ENCODE measurements at places on chromosomes 4 and X.
A peak's percentile ranks its signal among the peaks of the same experiment; 100 is the strongest.

DNA sequence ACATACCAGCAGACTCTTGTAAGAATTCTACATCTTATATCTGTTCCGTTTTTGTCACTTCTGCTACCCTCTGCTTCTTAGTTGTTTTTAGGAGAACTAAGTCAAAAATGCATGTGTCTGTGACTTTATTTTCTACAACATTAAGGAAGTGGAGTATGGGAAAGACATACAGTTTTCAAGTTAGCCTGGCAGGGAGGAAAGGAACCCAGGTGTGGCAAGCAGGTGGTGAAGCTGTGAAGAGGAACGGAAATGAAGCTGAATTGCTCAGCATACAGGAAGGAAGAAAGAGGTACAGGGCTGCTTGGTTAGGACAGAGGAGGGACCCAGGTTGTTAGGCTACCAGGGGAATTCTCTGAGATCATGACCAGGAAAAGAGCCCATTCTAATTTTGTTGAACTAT lies 9.4 kb downstream of the GPRIN3 start:
- no peak for DNase-seq

DNA sequence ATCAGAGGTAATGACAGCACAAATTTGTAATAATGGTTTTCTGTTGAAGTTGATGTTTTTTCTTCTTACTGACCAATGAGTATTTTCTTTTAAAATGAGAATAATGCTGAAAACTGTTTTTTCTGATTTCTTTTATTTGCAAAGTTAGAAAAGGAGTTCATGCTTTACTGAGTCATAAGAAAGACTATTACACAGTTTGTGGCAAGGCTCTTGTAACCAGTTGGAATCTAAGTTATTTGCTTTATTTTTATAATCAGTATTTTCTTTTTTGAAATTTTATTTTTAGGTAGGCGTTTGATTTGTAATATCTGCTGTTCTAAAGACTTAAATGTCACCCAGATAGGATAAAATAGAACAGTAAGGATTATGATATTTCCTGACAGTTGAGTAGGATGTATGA lies 25.5 kb downstream of the ANAPC4 start:
- DNase-seq: no peak

GRCh38 chrX:123274796-123275195 lies 90.7 kb downstream of the GRIA3 start:
- no peak for DNase-seq

DNA sequence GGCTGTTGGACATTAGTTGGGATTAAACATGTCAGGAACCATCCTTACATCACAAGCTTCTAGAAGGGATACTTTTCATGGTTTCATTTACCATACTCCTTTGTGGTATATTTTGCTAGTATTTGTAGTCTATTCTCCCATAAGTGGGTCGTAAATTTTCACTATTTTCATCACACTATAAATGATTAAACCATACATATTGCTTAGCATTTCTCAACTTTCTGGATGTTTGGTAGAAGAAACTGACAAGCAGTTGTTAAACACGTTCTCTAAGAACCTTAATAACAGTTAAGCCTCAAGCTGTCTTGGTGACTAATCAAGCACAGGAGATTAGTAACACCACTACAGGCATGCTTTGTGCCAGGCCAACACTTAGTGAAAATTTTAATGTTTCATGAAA lies 375.5 kb downstream of the NAF1 start:
- DNase-seq: no peak

- no peak for DNase-seq
These were observed 78.2 kb downstream of the BCOR start for GRCh38 chrX:40019541-40019940.

GRCh38 chr4:12697970-12698369 lies 786.2 kb downstream of the RAB28 start:
- no peak for DNase-seq

GRCh38 chr4:141788169-141788915 lies 152.0 kb downstream of the IL15 start:
- no peak for DNase-seq

- DNase-seq: no peak
These were observed 671 bp upstream of the FHIP1A start for GRCh38 chr4:151408380-151408629.

DNA sequence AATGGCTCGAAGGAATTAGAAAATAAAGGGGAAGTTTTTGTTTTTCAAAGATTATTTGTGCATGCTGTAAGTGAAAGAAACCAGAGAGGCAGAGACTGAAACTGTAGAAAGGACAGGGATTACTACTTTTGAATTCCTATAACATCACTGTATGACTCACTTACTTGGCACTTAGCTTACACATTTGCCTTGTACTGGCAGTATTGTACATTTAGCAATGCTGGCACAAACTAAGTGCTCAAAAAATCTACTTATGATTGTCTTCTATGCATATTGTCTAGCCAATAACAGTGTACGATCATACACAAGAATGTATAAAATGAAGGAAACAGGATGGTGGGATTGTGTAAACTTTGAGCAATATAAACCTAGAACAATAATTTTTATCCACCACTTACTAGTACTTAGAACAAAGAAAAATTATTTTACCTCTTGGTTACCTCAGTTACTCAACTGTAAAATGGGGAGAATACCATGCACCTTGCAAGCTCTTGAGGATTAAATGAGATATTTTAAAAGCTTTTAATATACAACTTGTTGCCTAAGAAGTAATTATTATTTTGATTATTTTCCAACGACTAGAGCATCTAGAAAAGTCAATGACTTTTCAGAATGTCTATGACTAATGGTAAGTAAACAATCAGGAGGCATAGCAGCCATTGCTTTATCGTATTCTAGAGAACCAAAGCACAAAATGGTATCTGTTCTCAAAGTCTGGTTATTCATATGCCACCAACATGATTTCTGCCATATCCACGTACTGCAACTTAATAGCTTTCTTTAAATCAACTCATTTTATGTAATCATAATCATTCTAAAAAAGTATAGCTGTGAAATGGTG lies 4.7 kb downstream of the FAM120C start:
- peak; percentile 75 for DNase-seq

DNA sequence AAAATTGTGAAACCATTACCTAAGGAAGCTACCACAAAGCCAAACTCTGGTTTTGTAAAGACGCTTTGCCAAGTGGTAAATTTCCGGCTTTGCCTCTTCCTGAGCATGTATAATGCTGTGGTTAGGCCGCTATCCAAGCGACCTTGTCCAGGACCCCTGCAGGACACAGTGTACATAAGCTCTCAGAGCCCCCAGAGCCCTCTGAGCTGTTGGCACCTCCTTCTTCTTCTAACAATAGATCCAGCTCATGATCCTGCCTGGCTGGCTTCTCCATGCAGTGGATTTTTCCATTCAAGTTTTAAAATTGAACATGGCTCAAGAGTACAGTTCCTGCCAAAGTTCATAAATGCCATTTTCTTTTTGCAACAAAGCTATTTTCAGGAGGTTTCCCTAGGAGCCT lies 326.7 kb downstream of the MAPK10 start:
- DNase-seq: no peak

DNA sequence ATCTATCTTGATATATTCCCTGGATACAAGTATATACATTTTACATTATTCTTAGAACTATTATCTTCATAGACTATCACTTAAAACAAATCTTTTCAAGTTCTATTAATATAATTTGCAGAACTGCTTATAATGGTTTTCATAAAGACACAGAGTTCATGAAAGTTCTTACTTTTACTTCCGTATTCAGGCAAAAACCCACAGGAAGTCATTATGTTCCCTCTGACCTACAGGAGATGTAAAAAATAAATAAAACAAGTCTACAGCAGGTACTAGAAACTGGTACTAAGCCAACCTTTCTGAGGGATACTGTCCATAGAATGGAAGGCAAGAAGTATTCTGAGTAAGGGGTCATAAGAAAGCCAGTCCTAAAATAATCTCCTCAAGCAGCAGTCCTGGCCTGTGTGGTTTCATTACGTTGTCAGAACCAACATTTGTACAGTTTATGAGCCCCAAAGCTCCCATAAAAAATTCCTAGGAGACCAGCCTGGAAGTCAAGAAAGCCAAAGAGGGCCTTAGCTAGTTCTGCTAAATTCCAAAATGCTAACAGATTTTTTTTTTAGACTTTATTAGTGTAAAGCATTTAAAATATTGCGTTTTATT lies 68.6 kb downstream of the CAMK2D start:
- no peak for DNase-seq

GRCh38 chr4:87224141-87224923 lies 3.9 kb upstream of the KLHL8 start:
- DNase-seq: no peak

DNA sequence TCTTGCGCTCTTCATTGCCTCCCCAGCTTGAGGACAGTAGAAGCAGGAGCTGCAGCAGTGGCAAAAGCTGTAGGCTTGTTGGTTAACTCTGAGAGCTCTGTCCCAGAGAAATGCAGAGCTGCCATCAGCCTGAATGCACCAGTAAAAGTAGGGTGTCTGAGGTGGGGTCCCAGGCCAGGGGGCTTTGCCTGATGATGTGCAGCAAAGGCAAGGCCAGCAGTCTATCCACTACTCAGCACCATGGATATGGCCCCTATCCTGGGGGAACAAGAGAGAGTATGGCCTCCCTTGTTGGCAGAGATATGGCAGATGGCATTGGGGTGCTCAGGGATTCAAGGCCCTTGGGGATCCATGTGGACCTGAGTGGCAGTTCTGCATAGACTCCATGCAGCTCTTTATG lies 180.2 kb downstream of the HMGN5 start:
- DNase-seq: no peak

DNA sequence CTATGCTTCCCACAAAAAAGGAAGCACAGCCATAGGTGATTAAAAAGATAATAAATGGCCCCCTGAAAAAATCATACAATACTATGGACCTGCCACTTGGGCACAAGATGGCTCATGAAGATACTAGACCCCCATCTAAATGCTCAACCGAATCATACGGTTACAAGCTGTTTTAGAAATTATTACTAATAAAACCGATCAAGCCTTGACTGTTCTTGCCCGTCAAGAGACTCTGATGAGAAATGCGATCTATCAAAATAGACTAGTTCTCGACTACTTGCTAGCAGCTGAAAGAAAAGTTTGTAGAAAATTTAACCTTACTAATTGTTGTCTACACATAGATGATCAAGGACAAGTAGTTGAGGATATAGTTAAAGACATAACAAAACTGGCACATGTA lies 40.1 kb upstream of the UGT2B7 start:
- DNase-seq: no peak

GRCh38 chrX:41559235-41560052 lies 112.3 kb downstream of the NYX start:
- no peak for DNase-seq

All from foreskin keratinocyte (primary cell).